Placental pericyte (primary cell): ENCODE measurements at places on chromosomes 6 and 20. TPM values are rescaled to one million over a fixed set of nuclear protein-coding genes. Genes with fewer than 3 reads are reported as not detected.

RPS6KA2 gene
- 18.3 and 114 TPM in 2 replicates for total RNA-seq

JARID2 gene
- total RNA-seq = 11.6 and 16.8 TPM in 2 replicates

DDX43 gene
- 4.2 and 14.4 TPM in 2 replicates for total RNA-seq

SIRPA gene
- total RNA-seq = 14.9 and 51.4 TPM in 2 replicates

BPIFB1 gene
- total RNA-seq = not detected in 2 replicates

BEND6 gene
- 2.8 and 6.9 TPM in 2 replicates for total RNA-seq

BEND3 gene
- total RNA-seq = 2.8 and 4.6 TPM in 2 replicates

SSTR4 gene
- total RNA-seq = not detected in 2 replicates

RAMACL gene
- total RNA-seq = 0.72 and 3.1 TPM in 2 replicates

COL12A1 gene
- total RNA-seq = 362 and 404 TPM in 2 replicates

PEX3 gene
- 8.5 and 18.8 TPM in 2 replicates for total RNA-seq
